Suppressor macrophage treated with lipopolysaccharide for 1 hour (primary cell): ENCODE measurements at places on chromosomes 3 and 15.

DNA sequence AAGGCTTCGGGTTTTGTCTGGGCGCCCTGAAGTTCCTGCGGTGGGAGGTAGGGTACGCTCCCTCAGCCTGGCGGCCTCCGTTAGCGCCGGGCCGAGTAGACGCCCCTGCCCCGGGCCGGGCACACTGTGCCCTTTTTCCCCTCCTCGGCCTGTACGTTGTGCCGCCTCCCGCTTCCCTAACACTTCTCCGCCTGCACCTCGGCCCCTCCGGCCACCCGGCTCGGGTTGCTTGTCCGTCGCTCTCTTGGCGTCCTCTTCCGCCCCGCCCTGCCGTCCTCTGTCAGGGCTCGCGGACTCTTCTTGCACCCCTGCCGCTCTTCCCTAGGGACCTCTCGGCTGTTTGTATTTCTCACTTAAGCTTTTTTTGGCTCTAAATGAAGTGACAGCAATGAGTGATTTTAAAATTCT, 384 bp downstream of the KNL1 start:
- peak; percentile 84 for DNase-seq

DNA sequence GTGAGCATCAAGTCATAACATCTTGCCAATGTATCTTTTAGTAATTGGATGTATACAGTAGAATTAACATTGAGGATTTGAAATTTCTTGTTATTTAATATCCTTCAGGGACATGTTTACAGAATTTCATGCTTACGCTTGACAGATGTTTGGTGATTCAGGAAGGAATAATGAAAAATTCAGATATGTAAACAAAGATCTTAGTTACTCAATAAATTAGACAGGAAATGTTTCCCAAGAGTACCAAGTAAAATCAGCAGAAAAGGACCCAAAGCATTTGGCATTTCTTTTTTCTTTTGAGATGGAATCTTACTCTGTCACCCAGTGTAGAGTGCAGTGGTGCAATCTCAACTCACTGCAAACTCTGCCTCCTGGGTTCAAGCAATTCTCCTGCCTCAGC, 4.7 kb upstream of the COL6A5 start:
- DNase-seq: no peak

- DNase-seq: no peak
Observed at GRCh38 chr15:31390777-31391486, 64.3 kb downstream of the KLF13 start.

DNA sequence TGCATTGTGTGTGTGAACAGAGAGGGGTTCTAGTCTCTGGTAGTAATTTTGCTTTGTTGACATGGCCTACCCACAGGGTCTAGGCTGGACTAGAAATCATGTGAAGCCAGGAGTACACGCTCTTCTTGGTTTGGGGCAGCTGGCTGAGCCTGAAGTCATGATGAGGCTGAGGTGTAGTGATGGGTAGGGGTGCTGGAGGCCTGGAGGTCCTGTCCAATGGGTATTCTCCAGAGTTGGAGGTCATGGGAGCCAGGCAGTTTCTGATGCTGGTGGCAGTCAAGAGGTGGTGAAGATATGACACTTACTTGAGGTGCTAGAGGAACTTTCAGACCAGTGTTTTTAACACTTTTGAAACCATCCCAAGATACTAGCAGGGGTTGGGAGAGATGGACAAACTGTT, 18.5 kb upstream of the EPHB1 start:
- no peak for DNase-seq

DNA sequence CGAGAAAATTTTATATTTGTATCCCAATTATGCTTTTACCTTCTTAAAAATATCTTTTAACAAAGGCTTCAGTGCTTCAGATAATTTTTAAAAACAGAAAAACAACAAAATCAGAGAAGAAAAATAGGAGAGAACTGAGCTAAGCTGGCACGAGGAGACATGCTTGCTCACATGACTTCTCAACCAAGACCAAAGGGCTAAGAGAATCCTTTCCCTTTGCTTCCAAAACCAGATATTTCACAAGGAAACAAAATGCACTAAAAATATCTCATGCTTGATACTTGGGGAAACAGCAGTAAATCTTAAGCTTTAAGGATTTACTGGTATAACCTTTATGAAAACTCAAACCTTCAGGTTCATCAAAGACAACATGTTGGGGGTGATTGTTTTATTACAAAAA, 58.4 kb downstream of the CAPN7 start:
- DNase-seq: no peak

DNA sequence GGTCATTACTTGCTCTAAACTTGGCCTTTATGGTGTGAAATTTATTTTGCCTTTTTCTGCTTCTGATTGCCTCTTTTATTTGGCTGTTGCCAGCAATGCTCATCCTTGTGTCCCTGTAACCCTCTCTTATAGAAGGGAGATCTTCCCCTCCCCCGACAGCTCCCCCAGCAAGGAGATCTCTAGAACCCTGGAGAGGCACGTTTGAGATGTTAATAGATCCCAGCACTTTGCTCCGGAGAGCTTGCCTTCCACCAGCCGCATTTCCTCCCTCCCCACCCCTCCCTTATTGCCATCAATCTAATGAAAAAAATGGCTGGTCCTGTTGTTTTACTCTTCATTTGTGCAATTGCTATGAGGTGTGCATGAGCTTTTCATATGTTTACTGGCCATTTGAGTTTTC, 18.2 kb downstream of the TRIM71 start:
- no peak for DNase-seq

DNA sequence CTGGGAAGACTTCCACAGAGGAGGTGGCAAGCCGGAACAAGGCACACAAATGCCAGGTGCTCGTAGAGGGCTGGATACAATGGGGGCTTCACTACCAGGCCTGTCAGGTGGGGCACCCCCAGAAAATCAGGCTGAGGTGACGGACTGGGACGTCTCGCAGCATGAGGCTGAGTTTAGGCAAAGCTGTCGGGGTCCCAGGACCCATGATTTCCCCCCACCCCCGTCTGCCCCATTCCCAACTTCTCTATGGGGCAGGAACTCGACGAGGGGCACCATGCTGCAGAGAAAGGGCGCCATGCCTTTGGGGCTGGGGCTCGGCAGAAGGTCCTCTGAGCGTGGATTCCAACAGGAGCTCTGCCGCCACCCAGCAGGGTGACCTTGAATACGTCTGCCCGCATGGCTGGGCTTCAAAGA, 65.7 kb upstream of the HES1 start:
- no peak for DNase-seq

DNA sequence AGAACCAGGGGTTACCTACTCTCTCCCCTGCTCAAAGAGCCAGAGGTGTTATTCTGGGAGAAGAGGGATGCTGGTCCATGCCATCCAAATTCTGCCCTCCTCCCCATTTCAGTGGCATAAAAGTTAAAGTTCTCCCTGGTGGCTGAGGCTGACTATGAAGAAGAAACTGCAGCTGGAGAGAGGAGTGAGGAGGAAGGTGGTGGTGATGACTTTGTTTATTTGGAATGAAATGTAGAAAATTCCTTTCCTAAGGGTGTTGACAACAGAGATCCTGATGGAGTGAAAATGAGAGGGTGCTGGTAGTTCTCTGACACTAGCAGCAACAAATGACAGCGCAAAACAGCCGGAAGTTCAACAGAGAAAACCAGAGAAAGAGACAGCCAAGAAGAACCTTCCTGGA, 100.4 kb downstream of the PCCB start:
- DNase-seq: no peak

GRCh38 chr15:63986751-63987341, 59.4 kb downstream of the DAPK2 start:
- DNase-seq: peak; percentile 65
